ENCODE measurements at places on chromosomes 11 and 22.
A peak's percentile ranks its signal among the peaks of the same experiment; 100 is the strongest.

DNA sequence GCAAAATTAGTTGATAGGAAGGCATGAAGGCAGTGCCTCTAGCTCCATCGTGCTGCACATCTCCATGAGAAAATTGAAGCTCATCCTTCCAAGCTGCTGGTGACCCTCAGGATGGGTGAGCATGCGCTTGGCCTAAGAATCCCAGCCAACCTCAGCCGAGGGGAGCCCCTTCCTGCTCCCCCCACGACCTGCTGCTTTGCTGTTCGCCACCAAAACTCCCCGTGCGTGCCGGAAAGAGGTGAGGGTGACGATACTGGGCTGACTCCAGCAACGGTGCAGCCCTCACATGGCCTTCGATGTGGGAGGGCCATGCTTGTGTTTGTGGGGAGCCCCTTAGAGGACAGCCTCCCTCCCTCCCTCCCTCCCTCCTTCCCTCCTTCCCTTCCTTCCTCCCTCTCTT is 660.9 kb downstream of the BRD1 start:
- no peak for DNase-seq

DNA sequence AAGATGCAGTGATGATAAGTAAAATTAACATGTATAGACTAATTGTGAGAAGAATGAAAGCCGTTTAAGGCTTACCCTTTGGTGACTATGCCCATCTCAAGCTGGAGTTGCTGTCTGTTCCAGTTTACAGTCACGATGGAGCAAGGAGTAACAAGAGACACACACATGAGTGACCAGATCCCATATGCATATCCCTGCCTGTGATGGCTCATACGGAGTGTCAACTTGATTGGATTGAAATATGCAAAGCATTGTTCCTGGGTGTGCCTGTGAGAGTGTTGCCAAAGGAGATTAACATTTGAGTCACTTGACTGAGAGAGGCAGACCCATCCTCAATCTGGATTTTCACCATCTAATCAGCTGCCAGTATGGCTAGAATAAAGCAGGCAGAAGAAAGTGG is 786.8 kb downstream of the FAM181B start:
- DNase-seq, result no peak

DNA sequence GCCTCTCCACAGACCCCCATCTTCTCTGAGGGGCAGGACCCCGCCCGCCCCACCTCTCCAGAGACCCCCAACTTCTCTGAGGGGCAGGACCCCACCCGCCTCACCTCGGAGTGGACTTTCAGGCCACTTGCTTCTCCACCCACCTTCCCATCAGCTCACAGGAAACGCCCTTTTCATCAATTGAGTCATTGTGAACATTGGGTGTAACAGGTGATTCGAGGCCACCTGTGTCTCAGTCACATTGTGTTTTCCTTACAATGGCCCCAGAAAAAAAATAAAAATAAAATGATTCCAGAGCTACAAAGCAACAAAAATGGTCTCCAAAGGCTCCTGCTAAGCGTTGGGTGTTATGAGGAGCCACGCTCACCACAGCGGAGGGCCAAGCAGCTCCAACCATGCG is 36.0 kb downstream of the BRD1 start:
- no peak for DNase-seq

GRCh38 chr11:111350811-111351210 is 28.3 kb downstream of the POU2AF1 start:
- DNase-seq, result no peak

- no peak for DNase-seq
These were observed 38.1 kb upstream of the ADA2 start for GRCh38 chr22:17257121-17258001.

DNA sequence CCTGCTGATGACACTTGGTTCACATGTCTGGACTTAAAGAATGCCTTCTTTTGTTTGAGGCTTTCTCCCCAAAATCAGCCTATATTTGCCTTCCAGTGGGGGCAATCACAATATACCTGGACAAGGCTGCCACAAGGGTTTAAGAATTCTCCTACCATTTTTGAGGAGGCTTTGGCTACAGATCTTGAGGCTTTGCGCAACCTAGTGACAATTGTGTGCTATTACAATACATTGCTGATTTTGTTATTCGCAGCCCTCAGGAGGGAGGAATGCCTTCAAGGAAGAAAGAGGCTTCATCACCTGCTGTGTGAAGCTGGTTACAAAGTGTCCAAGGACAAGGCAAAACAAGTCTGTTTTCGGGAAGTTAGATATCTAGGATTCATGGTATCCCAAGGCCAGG is 50.8 kb upstream of the OR4C15 start:
- no peak for DNase-seq

- DNase-seq, result no peak
These were observed 17.5 kb downstream of the UQCR10 start for GRCh38 chr22:29784451-29785361.

DNA sequence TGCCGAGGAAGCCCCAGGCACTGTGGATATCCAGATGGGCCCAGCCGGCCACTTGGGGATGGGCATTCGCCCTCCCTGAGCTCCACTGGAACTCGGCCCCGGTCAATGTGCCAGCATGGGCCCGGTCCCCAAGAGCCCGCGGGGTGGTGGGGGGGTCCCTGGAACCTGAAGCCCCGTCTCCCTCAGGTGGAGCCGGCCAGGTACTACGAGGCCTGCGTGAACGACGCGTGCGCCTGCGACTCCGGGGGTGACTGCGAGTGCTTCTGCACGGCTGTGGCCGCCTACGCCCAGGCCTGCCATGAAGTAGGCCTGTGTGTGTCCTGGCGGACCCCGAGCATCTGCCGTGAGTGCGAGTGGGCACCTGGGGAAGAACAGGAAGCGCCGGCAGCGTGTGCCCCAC is 21.2 kb downstream of the MUC5AC start:
- DNase-seq, result no peak

DNA sequence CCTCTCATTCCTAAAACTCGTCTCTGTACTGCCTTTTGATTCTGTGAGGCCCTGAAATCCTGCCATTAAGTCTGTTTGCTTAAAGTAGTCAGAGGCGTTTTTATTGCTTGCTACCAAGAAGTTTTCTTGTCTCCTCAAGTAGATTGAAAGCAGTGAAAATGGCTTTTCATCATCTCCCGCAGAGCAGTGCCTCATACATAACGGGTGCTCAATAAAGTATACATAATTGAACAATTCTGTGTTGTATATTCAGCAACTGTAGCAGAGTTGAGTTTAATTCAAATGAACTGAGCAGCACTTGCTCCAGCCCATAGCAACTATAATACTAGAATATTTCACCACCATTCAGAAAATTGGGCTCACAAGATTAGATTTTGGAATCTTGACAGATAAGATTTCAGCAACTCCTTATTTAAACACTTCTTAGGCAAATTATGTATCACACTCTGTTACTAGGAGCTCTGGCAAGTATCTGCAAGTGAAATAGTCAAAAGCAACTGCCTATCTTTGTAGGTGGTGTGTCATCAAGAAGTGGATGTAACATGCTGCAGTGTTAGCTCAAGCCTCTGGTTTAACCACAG is 20.0 kb downstream of the FIBIN start:
- DNase-seq, result no peak

- DNase-seq, result no peak
These were observed 8.2 kb downstream of the ZNF70 start for GRCh38 chr22:23742505-23743264.

DNA sequence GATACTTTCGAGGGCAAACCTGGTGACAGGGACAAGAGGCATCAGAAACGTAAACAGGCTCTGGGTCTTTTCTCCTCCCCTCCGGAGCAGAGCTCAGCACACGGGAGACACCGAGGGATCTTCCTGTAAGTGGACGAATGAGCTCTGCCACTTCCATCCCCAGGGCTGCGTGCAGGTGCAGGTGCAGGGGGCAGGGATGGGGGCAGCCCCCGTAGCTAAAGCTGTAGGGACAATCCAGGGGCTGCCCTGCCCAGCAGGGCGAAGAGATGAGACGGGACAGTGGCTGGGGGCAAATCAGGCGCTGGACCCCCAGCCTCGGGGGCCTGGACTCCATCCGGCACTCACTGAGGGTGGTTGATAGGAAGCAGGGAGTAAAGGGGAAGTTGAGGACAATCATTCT is 505.4 kb downstream of the BRD1 start:
- DNase-seq, result no peak

DNA sequence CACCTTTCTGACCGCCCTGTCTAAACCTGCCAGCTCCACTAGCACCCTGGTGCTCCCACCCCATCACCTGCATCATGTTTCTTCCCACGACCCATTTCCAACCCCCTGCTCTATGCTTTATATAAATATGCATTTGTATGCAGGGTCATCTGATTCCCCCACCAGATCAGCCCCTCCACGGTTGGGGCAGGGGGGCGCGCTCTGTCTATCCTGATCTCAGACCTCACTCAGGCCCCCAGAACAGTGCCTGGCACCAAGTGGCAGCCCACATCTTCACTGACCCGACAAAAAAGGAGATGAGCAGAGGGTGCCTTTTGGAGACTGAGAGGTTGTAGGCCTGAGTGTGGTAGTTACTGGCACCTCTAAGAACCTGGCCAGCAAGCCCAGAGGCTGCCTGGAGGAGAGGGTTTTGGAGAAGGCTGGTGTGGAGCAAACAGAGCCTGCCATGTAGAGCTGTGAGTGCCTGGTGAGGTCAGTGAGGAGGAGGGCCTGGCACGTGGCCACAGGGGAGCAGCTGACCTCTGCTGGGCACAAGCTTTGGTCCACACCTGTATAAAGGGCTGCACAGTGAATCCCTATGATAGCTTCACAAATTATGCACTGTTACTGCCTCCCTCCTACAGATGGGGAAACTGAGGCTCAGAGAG is 86.3 kb upstream of the RTL6 start:
- DNase-seq, result no peak

- DNase-seq, result no peak
These were observed 25.2 kb downstream of the IGSF9B start for GRCh38 chr11:133931449-133932060.

- DNase-seq, result no peak
These were observed 19.4 kb upstream of the CCDC179 start for GRCh38 chr11:22879630-22880029.

- DNase-seq, result no peak
These were observed 515.7 kb downstream of the BUD13 start for GRCh38 chr11:116257092-116257491.

- no peak for DNase-seq
These were observed 138.7 kb downstream of the TRIM44 start for GRCh38 chr11:35800970-35801953.

DNA sequence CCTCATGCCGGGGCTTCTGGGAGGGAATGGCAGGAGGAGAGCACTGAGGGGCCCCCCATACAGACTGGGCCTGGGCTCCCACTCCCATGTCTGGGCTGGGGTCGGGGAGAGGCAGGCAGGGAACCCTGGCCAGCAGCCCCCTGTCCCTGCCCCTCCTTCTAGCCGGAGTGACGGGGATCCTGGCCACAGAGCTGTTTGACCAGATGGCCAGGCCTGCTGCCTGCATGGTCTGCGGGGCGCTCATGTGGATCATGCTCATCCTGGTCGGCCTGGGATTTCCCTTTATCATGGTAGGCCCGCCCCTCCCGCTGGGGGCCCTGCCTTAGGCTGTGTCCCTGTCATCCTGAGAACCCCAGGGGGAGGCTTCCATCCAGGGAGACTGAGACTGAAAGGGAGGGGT is 10.0 kb upstream of the MIF start:
- peak; percentile 5 for DNase-seq

GRCh38 chr11:120105576-120105975 is 32.3 kb downstream of the TRIM29 start:
- DNase-seq, result no peak

DNA sequence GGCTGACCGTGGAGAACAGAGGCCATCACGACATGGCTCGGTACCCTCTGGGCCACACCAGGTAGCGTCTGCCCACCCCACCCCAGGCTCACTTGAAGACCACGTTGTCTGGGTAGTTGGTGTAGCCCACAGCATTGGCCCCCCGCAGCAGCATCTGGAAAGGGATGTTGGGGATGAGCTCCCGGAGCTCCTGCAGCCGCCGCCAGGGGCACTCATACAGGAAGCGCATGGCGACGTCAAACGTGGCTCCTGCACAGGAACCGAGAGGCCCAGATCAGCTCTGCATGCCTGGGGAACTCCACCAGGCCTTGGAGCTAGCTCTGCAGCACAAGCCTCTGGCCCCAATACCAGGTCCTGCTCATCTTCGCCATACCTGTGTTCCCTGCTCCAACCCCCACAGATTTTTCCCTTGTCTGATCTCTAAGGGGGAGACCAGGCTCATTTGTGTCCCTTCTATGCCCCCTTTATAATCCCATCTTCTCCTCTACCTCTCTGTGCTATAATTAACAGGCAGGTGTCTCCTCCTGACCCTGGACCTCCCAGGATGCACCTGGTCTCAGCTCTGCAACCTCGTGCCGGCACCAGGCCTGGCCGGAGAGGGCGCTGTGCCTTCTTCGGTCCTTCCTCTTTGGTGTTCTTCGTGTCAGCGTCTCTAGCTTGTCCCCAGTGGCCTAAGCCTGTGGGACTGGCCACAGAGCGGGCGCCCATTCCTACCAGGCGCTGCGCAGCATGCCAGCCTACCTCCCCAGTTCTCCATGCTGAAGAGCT is 5.0 kb upstream of the LRFN4 start:
- DNase-seq, result no peak

DNA sequence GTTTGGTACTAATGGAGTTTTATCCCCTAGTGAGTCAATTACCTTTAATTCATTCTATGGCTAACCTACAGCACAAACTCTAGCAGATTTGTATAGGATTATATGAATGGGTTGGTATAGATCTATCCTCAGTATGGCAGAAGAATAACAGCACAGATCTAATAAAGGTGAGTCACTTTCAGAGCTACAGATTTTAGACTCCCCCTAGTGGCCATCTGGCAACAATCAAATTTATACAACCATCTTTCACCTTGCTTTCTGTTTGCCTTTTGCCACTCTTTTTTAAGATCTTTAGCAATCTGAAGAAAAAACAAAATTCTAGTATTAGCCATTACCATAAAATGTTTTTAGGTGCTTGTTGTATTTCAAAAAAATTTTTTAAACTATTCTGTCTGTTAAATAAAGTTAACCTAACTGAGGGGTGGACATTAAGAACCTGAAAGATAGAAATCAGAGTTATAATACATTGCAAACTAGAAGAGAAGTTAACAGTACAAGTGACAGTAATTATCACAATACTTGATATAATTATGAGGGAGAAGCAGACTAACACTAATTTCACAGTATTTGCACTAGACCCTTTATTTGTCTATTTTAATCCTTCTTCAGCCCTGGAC is 25.8 kb downstream of the DDIAS start:
- no peak for DNase-seq
